ENCODE measurements at places on chromosomes 13 and 19.

- DNase-seq, result no peak
These were observed at the start of gene CNN1 for GRCh38 chr19:11538232-11539036. TSS of gene CNN1 (plus strand) at chr19:11538851. CDS start at chr19:11538928, 77 bp downstream.

GRCh38 chr13:48235341-48236135 lies 2.5 kb downstream of the ITM2B start:
- no peak for DNase-seq

- no peak for DNase-seq
These were observed 25.1 kb downstream of the SIPA1L3 start for GRCh38 chr19:37931881-37932655.

- DNase-seq, result no peak
These were observed 66.1 kb downstream of the RFX2 start for GRCh38 chr19:6044056-6044805.

DNA sequence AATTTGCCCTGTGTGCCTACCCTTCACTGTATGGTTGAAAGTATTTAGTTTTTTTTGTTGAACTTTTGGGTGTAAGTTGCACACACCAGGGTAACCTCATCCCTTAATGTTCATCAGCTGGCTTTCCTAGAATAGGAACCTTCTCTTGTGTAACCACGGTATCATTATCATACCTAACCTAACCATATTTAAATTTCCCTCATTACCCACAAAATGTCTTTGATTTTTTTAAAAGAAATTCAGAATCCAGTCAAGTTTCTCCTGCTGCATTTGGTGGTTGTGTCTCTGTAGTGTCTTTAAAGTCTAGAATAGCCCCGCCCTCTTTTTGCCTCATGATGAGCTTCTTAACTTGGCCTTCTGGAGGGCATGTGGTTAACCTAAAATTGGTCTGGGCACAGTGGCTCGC lies 80.3 kb downstream of the RYR1 start:
- no peak for DNase-seq

DNA sequence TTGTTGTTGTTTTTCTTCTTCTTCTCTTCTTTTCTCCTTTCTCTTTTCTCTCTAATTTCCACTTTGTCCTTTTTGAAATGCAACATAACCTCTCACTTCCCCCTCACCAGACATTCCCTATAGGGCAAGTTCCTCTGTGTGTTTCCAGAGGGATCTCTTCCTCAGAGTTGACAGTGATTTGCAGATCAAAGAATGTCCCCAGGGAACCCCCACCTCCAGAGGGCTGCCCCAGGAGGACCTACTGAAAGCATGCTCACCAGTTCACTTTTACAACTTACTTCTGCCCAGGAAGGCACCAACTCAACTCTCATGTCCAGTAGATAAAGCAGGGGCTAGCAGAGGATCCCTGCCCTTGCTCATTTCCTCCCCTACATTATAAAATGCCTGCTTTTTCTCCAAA lies 1648.0 kb downstream of the PCDH9 start:
- no peak for DNase-seq

GRCh38 chr19:4620675-4621074 lies 18.6 kb upstream of the TNFAIP8L1 start:
- DNase-seq, result no peak

DNA sequence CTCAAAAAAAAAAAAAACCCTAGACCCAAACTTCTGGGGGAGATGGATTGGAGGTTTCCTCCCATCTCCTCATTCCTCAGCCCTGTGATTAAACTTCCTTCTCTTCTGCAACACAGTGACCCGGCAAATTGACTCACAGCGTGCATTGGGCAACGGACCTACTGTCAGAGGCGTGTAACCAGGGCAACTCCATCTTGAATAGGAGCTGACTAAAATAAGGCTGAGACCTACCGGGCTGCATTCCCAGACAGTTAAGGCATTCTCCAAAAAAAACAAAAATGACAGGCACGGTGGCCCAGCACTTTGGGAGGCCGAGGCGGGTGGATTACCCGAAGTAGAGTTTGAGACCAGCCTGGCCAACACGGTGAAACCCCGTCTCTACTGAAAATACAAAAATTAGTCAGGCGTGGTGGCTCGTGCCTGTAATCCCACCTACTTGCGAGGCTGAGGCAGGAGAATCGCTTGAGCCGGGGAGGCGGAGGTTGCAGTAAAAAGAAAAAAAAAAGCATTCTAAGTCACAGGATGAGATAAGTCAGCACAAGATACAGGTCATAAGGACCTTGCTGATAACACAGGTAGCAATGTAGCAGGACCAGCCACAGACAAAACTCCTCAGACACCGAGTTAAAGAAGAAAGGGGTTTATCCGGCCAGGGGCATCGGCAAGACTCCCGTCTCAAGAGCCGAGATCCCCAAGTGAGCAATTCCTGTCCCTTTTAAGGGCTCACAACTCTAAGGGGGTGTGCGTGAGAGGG lies 5.4 kb upstream of the NLRP7 start:
- no peak for DNase-seq

- DNase-seq, result no peak
These were observed 2.0 kb downstream of the TDRD3 start for GRCh38 chr13:60398907-60399589.

- DNase-seq, result no peak
These were observed 173.6 kb downstream of the NUFIP1 start for GRCh38 chr13:44815623-44816022.

GRCh38 chr19:1264801-1265614 lies 4.1 kb upstream of the CIRBP start:
- no peak for DNase-seq

- no peak for DNase-seq
These were observed 86.4 kb downstream of the RAB20 start for GRCh38 chr13:110475117-110475516.

DNA sequence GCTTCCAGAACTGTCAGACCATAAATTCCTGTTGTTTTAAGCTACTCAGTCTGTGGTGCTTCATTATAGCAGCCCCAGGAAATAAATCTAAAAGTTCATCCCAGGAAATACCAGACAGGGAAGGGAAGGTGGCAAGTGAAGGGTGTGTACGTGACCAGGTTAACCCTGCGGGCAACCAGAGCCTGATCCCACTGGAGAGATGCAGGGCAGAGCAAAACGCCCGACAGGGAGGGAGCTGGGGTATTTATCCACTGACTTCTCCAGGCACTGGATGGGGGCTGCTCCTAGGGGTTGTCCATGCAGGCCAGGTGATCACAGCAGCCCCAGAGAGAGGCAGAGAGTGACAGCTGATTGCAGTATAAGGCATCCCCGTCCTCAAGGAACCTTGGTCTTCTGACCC lies 150.9 kb downstream of the CACNA1A start:
- DNase-seq, result no peak

DNA sequence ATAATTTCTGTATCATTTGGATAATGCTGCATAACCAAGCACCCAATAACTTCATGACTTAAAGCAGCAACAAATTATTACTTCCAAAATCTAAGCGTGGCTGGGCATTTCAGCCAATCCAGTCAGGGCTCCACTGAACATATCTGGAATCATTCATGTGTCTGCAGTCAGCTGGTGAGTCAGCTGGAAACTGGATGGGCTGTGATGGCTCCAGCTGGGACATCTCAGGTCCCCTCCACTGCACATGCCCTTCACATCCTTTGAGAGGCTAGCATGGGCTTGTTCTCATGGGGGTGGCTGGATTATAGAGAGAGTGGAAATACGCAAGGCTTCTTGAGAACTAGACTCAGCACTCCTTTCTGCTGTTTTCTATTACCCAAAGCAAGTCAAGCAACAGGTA lies 961.9 kb downstream of the DIAPH3 start:
- no peak for DNase-seq

DNA sequence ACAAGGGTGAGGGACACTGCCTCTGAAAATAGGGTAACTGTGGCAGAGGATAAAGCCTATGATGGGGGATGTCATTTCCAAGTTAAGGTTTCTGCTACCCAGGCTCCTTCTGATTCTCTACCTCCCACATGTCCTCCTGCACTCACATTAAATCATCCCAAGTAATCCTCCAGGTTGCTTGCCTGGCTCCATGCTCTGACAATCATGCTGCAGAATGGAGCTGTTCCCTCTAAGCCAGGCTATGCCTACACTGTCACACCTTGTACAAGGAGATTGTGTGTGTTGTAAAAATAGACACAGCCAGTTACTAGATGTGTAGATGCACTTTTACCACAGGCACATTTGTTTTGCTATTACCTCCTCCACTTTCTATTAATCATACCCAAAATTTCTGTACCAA lies 8.0 kb downstream of the ZNF416 start:
- DNase-seq, result no peak

- DNase-seq, result no peak
These were observed 299.3 kb upstream of the ARGLU1 start for GRCh38 chr13:106867249-106867648.

- no peak for DNase-seq
These were observed 11.2 kb downstream of the HAS1 start for GRCh38 chr19:51712461-51713081.

DNA sequence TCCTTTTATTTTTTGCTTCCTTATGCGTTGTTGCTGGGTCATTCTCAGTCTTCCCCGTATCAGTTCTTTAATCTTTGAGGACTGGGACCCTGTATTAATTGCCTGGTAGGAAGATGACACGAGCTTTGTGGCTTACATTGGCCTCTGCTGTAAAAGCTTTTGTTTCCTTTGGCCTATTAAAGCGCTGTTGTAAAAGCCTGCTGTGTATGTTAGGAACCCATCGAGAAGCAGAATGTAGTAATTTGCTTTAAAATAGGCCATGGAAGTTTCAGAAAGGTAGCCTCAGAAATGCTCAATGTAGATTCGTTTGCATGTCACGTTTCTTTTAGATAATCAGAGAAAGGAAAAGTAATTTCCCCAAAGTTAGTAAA lies 257.5 kb upstream of the STARD13 start:
- no peak for DNase-seq

DNA sequence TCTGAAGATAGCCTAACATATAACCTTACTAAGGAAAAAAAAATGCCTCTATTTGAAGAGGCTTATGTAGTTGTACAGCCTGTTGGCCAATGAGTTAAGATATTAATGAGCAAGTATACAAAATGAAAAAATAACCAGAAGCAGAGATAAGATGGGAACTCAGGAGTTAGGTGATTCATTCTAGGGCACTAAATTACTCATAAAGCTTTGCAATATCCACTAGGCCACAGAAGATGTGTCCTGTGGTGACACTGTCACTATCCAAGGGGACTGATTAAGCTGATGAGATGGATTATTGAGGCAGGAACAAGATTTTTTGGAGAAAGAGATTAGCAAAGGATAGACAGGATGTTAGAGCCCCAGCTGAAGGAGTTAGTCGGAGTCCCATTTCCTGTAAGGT lies 99.6 kb downstream of the LIG4 start:
- DNase-seq, result no peak

DNA sequence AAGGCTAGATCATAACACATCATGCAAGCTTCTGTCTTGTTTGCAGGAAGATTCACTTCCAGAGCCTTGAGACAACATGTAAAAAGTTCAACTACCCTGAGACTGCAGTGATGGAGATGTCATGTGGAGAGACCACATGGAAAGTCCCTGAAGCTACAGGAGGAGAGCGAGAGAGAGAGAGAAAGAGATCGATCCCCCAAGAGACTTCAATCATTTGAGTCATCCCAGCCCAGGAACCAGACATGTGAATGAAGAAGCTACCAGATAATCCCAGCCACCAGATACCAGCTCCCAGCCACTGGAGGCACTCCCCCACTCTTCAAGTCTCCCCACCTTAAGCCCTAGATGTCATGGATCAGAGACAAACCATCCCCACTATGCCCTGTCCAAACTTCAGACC lies 10.7 kb upstream of the EVI5L start:
- DNase-seq, result no peak

DNA sequence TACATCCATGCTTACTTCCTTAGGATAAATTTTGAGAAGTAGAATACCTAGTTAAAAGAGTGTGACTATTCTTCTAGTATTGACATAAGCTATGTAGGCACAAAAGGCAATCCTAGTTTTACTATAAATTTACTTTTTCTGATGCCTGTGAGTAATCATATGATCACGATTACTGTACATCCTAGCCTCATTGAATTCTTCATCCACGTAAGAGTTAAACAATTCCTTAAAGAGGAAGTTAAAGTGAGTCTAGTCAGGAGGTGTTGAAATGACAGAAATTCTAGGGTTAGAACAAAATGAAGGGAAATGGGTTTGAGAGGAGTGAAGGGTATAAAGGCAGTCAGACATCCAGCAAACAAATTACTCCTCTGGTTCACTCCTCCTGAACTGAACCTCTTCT lies at the start of gene ACOD1:
Gene ACOD1 (plus strand): TSS at position 363 of the 400 bp plus-strand sequence. CDS start 48 bp downstream, outside the sequence.
- DNase-seq, result no peak

DNA sequence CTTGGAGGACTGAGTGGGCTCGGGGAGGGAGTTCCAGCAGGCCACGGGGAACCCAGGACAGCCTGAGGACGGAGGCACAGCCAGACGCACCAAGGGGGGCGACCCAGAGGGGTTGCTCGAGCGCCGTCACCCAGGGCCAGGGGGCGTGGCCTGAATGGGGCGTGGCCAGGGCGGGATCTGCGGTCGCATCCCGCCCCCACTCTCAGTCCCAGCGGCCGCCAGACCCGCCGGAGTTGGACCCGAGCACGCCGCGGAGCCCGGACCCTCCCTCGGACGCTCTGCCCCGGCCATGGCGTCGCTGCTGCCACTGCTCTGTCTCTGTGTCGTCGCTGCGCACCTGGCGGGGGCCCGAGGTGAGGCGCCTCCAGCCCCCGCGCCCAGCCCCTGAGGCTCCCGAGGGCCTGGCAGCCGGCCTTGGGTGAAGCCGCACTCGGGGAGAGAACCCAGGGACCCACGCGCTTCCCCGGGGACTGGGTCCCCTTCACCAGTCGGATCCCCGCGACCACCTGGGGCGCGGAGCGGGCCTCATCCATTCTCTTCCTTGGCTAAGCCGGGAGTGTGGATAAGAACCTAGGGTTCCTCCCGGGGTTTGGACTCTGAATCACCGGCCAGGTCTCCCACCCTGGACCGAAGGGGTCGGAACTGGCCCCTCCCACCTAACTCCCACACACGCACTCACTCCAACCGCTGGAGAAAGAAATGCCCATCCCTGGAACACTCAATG lies at the start of gene CILP2:
Gene CILP2 (plus strand): TSS at position 205 of the 724 bp plus-strand sequence. CDS start 85 bp downstream, at position 290.
- DNase-seq, result peak; percentile 21

GRCh38 chr13:91401920-91402319 lies 3.5 kb downstream of the GPC5 start:
- DNase-seq, result no peak

GRCh38 chr13:59343993-59344822 lies 819.5 kb downstream of the DIAPH3 start:
- no peak for DNase-seq

GRCh38 chr19:2324220-2324948 lies 4.0 kb downstream of the LSM7 start:
- no peak for DNase-seq

- DNase-seq, result no peak
These were observed 258.8 kb upstream of the IRS2 start for GRCh38 chr13:110045202-110045601.

GRCh38 chr13:71754407-71754974 lies 112.5 kb downstream of the DACH1 start:
- no peak for DNase-seq

Data from stimulated activated CD4-positive, alpha-beta T cell treated with anti-CD3 and anti-CD28 coated beads, Interleukin-4, amount 100 ng/mL, for 4 hours (primary cell).